Adrenal gland (tissue), 19 donors: ENCODE measurements at places on chromosomes 3 and 15. TPM values are rescaled to one million over a fixed set of nuclear protein-coding genes. Genes with fewer than 3 reads are reported as not detected.

GRCh38 chr15:71743861-71744382 is 66.4 kb upstream of the NR2E3 start:
- H3K4me1 ChIP-seq, result no peaks in the 10 kb centered on the region
- no peaks in the 10 kb centered on the region for H3K27me3 ChIP-seq
- no peak overlapping the region for H3K4me3 ChIP-seq
- DNase-seq, result peak; percentile 70

CEP152 gene
- total RNA-seq, result 1.5 TPM

- no peaks in the 10 kb centered on the region for H3K4me1 ChIP-seq
- no peaks in the 10 kb centered on the region for H3K36me3 ChIP-seq
- no peak overlapping the region for H3K27ac ChIP-seq
Measured at GRCh38 chr3:159139326-159139725, 337.5 kb downstream of the MFSD1 start.

SLC30A4 gene
- 4.7 TPM for total RNA-seq

DNA sequence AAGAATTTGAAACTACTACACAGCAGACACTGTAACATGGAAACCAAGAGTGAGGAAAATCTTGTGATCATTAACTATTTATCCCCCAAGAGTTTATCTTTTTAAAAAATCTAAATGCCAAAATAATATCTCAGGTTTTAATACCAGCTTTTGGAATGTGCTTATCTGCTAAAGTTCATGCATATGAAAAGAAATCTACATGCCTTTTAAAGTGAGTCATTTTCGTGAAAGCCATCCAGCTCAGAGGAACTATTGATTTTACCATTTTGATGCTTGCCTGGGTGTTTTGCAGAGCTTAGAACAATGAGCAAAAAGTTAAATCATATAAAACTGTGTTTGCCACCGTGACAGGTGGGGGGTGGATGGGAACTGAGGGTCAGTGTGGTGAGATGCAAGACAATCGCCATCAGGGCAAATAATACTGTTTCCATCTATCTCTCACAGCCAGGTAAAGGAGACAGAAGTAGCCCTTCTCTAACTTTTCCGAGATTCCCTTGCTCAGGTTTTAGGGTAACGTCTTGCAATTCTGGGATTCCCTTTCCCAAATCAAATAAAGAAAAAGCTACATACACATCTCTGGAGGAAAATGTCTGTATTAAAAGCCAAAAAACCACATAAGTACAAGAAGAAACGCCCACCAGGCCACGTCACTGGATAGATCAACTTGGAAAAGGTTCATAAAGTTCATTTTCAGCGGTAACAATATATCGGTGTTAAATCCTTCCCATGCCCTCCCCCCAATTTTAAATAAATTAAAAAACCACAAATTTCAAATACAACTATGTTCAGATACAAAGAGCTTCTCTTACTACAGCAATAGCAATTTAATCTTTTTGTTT is 2.0 kb downstream of the TMEM158 start:
- no peak for DNase-seq
- H3K4me1 ChIP-seq, result peaks cover 2% of the 10 kb centered on the region
- H3K36me3 ChIP-seq, result no peaks in the 10 kb centered on the region
- H3K4me3 ChIP-seq, result peak overlapping the region; percentile 32
- no peaks in the 10 kb centered on the region for H3K27me3 ChIP-seq
- no peak overlapping the region for H3K27ac ChIP-seq

DNA sequence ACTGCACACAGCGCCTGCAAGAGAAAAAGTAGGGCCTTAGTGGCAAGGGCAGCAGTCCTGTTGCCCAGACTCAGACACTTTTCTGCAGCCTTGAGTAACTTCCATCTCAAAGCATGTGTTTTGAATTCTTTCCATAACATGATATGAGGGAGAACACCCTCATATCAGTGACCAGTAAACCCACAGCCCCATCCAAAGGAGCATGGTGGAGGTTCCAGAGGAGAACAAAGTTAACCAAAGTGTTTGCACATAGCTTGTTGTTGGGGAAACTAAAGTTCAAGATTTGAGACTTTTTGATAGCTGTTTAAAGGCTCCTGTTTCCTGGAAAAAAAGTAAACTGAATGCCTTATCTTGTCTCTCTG is 74.2 kb downstream of the OCA2 start:
- no peaks in the 10 kb centered on the region for H3K27me3 ChIP-seq
- H3K4me3 ChIP-seq, result no peak overlapping the region
- H3K4me1 ChIP-seq, result no peaks in the 10 kb centered on the region
- no peak for DNase-seq
- H3K27ac ChIP-seq, result no peak overlapping the region
- H3K36me3 ChIP-seq, result no peaks in the 10 kb centered on the region

- H3K4me1 ChIP-seq, result peaks cover 13% of the 10 kb centered on the region
- H3K36me3 ChIP-seq, result no peaks in the 10 kb centered on the region
- no peak for DNase-seq
- no peaks in the 10 kb centered on the region for H3K27me3 ChIP-seq
- peak overlapping the region; percentile 83 for H3K27ac ChIP-seq
- no peak overlapping the region for H3K4me3 ChIP-seq
Measured at GRCh38 chr15:99507016-99507503, 58.7 kb upstream of the MEF2A start.

DNA sequence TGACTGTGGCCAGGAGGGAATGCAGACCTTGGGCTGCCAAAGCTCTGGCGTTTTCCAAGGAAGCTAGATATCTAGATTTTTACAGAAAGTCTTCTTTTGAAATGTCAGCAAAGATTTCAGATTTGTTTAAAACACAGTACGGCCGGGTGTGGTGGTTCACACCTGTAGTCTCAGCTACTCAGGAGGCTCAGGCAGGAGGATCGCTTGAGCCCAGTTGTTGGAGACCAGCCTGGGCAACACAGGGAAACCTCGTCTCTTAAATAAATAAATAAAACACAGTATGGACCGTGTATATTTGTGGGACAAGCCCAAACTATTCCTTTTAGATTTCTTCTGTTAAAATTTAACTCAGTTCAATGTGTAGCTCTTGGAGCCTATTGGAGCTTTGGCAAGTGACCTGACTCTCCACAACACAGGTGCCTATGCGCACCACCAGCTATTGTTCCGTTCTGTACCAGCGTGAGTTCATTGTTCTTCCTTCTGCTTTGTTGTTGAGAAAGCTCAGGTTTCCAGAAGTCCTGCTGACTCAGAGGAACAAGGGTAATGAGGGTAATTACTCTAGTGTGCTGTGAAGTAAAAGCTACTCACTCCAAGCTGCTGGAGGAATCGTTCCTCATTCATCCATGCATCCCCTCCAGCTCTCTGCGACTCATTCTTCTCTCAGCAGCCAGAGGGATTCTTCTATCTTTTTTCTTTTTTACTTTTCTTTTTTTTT is 73.1 kb upstream of the SLC6A6 start:
- no peak overlapping the region for H3K27ac ChIP-seq
- no peaks in the 10 kb centered on the region for H3K4me1 ChIP-seq
- H3K4me3 ChIP-seq, result no peak overlapping the region
- DNase-seq, result no peak

ESYT3 gene
- 0.30 TPM for total RNA-seq

ROPN1 gene
- total RNA-seq, result not detected

- no peak overlapping the region for H3K4me3 ChIP-seq
- no peaks in the 10 kb centered on the region for H3K27me3 ChIP-seq
- H3K4me1 ChIP-seq, result no peaks in the 10 kb centered on the region
- no peak for DNase-seq
- H3K36me3 ChIP-seq, result no peaks in the 10 kb centered on the region
Measured at GRCh38 chr15:36208868-36209582, 370.4 kb upstream of the CDIN1 start.

DNA sequence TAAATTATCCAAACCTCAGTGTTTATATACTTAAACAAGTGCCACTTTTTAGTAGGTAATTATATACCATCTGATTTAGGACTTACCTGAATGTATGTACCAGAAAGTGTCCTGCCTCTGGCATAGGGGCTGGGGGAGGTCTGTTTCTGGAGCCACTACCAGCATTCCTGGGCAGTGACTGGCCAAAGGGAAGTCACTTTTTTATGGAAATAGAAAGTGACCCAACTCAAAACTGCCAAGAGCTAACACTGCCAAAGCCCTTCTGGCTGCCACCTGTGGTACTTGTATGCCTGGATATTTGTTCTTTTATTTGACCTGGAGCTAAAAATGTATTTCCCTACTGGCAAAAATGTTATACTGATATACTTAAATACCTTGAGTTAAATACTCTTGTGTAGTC is 42.7 kb downstream of the ESYT3 start:
- no peaks in the 10 kb centered on the region for H3K4me1 ChIP-seq
- H3K27me3 ChIP-seq, result no peaks in the 10 kb centered on the region
- no peak for DNase-seq
- no peaks in the 10 kb centered on the region for H3K36me3 ChIP-seq
- H3K4me3 ChIP-seq, result no peak overlapping the region

- no peaks in the 10 kb centered on the region for H3K36me3 ChIP-seq
- no peak overlapping the region for H3K27ac ChIP-seq
- no peak overlapping the region for H3K4me3 ChIP-seq
- peaks cover 19% of the 10 kb centered on the region for H3K4me1 ChIP-seq
- DNase-seq, result no peak
- no peaks in the 10 kb centered on the region for H3K27me3 ChIP-seq
Measured at GRCh38 chr3:143810166-143810952, 37.9 kb downstream of the SLC9A9 start.

- H3K36me3 ChIP-seq, result no peaks in the 10 kb centered on the region
- no peaks in the 10 kb centered on the region for H3K27me3 ChIP-seq
- no peaks in the 10 kb centered on the region for H3K4me1 ChIP-seq
- H3K4me3 ChIP-seq, result no peak overlapping the region
- DNase-seq, result no peak
Measured at GRCh38 chr3:152731511-152731910, 103.4 kb upstream of the P2RY1 start.
